Esophagus squamous epithelium (tissue), 5 donors: ENCODE measurements at places on chromosomes 7 and 10.

- DNase-seq = no peak
These were observed 28.8 kb downstream of the ITGB8 start for GRCh38 chr7:20359341-20359963.

- no peak for DNase-seq
These were observed 62.9 kb downstream of the PRKAG2 start for GRCh38 chr7:151813997-151814396.

DNA sequence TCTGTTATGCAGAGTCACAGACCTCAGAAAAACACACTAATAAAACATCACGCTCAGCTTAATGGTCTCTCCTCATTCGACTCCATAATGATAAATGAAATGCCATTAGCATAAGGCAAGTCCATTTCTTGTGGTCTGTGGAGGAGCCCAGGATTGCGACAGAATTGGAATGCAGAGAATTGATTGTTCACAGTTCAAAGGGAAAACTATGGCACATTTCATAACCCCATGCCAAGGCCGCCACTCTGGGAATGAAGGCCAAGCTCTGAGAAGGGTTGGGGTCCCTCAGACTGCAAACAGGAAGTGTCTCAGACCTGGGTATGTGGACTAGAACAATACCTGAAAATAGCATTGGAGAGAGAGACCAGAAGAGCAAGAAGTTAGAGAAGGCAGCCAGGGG lies 398.9 kb downstream of the ADRA2A start:
- DNase-seq = no peak

DNA sequence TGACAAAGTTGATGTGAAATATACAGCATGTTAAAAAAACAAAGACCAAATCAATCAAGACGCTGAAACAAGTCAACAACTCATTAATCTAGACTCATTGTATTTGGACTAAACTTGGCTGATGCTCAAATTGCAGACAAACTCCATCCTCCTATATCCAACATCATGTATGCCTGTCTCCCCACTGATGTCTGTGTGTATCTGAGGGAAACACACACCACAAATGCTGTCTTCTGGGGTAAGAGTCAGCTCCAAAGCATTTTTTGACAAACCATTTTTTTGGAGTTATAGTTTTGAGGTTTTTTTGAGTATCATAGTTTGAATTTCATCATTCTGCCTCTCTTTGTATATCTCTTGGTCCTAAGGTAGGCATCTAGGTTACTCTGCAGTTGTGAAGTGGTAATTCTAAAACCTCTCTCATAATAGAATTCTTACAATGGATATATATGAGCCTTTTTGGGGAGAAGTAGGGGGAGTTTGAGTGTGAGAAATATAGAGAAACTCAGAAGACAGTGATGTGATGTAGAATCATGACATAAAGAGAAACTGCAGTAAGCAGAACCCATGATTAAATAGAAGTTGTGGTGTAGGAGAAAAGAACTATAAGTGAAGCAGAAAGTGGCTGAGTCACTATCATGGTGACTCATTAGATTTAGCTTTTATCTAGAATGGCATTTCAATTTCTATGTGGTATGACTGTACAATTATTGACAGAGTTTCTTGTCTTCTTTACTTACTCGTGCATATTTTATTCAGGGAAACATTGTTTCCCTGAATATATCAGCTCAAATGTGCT lies 1531.1 kb upstream of the LRRTM3 start:
- DNase-seq = no peak

DNA sequence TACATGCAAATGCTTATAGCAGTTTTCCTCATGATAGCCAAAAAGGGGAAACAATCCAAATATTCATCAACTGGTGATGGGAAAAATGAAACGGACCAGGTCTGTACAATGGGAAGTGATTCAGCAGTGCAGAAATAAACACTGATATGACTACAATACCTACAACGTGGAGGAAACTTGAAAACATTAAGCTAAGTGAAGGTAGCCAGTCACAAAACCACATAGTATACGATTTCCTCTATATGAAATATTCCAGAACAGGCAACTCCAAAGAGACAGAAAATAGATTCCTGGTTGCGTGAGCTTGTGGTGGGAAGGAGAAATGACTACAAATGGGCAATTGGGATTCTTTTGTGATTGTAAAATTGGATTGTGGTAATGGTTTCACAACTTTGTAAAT lies 263.1 kb upstream of the PITRM1 start:
- DNase-seq = no peak

- DNase-seq = no peak
These were observed 125.2 kb downstream of the MAD1L1 start for GRCh38 chr7:2107386-2108070.

DNA sequence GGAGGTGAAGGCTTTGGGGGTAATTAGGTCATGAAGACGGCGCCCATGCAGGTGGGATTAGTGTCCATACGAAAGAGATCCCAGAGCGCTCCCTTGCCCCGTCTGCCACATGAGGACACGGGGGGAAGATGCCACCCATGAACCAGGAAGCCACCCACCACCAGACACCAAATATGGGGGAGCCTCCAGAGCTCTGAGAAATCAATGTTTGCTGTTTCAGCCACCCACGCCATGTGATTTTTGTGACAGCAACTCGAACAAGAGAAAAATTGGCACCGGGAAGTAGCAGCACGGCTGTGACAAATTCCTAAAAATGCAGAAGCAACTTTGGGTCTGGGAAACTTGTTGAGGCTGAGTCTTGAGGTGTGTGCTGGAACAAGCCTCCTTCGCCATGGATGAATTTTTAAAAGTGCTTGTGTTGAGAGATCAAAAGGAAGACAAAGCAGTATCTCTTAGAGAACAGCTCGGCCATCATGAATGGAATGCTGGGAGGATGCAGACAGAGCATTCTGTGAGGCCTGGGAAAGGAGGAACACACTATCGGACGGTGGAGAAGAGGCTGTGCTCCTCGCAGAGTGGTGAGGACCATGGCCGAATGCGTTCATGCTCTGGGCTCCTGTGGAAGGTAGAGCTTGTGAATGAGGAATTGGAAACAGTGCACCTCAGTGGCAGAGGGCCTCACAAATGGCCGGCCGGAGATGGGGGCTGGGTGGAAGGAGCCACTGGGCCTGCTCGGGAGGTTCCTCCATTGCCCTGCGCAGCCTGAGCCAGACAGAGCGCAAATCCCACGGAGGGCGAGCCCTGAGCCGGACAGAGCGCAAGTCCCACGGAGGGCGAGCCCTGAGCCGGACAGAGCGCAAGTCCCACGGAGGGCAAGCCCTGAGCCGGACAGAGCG lies 277.5 kb downstream of the PTPRN2 start:
- no peak for DNase-seq

- no peak for DNase-seq
These were observed 235.1 kb downstream of the ARHGAP12 start for GRCh38 chr10:31693491-31693890.

GRCh38 chr7:41825927-41826480 lies 123.1 kb upstream of the INHBA start:
- no peak for DNase-seq

DNA sequence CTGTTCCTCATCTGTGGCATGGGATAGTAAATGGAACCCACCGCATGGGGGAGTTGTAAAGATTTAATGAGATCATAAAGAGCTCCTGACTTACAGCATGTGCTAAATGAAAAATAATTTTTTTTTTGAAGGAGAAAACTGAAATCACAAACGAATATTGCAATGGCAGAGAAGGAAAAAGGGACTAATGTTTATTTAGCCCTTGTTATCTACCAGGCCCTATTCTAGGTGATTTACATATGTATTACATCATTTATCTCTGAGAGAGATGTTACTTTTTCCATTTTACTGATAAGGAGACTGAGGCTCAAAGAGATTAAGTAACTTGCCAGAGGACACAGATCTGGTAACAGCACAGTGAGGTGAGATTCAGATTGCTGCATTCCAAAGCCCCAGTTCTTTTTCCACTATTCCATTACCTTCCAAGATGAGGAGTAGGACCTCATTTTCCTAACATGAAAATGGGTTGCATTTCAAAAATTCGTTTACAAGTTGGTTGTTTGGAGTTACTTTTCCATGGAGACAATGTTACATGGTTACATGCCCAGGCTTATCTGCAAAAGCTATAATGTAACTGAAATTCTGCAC lies 28.6 kb downstream of the VCL start:
- no peak for DNase-seq

GRCh38 chr7:101707587-101707986 lies 78.5 kb upstream of the MYL10 start:
- no peak for DNase-seq

DNA sequence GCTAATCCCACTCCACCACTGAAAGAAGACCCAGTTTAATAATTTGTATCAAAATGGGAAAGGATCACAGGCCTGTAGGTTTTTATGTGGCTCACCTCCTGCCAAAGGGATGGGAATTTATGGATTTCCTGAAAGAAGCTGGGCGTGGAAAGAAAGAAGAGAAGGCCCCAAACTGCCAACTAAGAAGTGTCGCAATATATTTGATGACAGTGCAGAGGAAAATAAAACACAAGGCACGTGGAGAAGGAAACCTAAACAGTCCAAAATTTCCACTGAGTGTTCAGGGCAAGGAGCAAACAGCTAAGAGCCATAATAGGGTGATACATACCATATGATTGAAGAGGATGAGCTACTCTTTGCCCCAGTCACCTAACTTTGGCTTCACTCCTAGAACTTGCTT lies 667.2 kb downstream of the GATA3 start:
- DNase-seq = no peak

DNA sequence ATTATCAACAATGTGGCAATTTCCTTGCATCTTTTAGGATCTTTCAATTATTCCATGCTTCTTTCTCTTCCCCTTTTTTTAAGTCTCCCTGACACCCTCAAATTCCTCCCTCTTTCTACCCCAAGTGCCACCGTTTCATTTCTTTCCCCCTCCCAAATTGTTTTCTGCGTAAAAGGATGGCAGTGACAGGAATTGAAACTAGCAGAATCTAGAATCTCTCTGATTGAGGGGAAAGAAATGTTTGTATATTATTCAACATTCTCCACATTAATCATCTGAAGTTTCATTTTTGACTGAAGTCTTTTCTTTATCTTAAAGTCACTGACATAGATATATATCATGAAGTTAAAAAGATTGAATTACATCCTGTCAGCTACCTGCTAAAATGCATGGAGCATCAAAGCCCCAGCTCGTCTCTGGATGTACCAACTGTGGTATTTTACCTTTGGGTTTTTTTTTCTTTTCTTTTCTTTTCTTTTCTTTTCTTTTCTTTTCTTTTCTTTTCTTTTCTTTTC lies 633.5 kb downstream of the SORCS3 start:
- DNase-seq = no peak

- DNase-seq = no peak
These were observed 3.8 kb downstream of the PNLIPRP1 start for GRCh38 chr10:116594525-116595035.

DNA sequence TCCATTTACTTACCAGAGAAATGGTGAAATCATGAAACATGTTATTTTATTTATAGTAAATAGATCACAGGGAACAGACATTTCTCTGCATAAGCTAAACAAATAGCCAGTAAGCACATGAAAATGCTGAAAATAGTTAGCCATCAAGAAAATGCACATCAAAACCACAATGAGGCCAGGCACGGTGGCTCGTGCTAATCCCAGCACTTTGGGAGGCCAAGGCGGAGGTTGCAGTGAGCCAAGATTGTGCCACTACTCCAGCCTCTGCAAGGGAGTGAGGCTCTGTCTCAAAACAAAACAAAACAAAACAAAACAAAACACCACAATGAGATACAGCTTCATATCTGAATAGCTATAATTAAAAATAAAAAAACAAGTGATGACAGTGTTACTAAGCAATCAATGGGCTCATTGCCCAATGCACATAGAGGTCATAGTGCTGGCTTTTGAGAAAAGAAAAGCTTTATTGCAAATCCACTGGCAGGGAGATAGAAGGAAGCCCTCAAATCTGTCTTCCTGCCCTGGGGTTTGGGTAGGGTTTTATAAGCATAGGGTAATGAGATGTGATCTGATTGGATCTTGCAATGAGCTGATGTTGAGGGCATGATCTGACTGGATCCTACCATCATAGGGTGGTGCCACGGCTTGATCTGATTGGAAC lies 16.2 kb downstream of the CSTF2T start:
- no peak for DNase-seq

GRCh38 chr10:93220296-93221170 lies 146.8 kb downstream of the CYP26A1 start:
- no peak for DNase-seq

- DNase-seq = no peak
These were observed 12.6 kb upstream of the ARL4A start for GRCh38 chr7:12674861-12675260.

DNA sequence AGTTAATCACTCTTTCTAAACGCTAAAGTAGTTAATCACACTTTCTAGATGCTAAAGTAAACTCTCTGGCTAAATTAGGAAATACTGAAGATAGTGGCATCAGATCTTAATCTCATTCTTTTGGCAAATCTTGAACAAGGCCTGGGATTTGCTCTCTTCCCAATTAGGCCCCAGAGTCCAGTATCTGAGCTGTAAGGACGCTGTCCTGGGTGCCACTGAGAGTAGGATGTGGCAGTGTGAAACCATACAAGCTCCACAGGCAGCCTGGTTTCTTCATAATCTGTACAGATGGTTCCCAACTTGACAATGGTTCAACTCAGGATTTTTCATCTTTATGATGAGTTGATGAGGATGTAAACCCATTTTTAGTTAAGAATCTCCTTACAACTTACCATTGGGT lies 36.9 kb downstream of the GRB10 start:
- no peak for DNase-seq

- no peak for DNase-seq
These were observed 83.6 kb downstream of the CD36 start for GRCh38 chr7:80721883-80722615.

- no peak for DNase-seq
These were observed 94.8 kb downstream of the GSAP start for GRCh38 chr7:77321300-77321699.
